Stimulated activated CD4-positive, alpha-beta T cell treated with anti-CD3 and anti-CD28 coated beads, Interleukin-1b, Interleukin-23, amount 100 ng/mL, for 1 hour (primary cell): ENCODE measurements at places on chromosomes 1 and 21.

- DNase-seq = no peak
Observed at GRCh38 chr1:229006121-229006870, 264.6 kb upstream of the RAB4A start.

DNA sequence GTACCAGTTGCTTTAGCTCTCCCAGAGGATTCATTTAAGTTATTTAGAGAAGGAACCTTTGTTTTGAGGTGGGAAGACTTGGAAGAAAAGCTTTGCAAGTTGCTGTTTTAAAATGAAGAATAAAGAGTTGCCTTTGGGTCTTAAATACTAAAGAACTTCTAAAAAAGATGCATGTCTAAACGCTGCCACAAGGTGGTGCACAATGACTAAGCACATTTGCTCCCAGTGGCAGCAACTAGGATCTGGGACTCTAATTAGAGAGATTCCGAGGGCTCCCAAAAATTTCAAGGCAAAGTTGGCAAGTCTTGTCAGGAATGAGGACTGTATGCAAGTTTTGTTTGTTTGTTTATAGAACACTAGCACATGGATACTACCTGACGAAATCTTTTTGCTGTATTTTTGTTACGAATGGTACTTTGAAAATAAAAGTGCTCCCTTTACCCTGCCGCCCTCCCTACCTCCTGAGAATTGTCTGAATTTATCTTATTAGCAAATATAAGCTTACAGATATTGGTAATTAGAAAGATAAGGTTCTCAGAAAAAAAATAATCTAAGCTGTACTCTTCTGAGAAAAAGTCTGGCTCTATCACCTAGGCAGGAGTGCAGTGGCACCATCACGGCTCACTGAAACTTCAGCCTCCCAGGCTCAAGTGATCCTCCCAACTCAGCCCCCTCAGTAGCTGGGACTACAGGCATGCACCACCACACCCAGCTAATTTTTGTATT is 121.8 kb downstream of the HFM1 start:
- peak; percentile 3 for DNase-seq

DNA sequence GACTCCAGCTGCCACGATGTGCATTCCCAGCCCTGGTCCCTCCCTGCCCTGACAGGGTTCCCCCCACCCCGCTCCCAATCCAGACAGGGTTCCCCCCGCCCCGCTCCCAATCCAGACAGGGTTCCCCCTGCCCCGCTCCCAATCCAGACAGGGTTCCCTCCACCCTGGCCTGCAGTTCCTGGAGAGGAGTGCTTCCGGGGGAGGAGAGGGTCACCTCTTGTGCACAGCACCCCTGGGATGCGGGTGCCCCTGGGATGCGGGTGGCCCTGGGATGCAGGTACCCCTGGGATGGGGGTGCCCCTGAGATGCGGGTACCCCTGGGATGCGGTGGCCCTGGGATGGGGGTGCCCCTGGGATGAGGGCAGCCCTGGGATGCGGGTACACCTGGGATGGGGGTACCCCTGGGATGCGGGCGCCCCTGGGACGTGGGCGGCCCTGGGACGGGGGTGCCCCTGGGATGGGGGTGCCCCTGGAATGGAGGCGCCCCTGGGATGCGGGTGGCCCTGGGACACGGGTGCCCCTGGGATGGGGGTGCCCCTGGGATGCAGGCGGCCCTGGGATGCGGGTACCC is 36.7 kb upstream of the SLC19A1 start:
- DNase-seq = no peak

DNA sequence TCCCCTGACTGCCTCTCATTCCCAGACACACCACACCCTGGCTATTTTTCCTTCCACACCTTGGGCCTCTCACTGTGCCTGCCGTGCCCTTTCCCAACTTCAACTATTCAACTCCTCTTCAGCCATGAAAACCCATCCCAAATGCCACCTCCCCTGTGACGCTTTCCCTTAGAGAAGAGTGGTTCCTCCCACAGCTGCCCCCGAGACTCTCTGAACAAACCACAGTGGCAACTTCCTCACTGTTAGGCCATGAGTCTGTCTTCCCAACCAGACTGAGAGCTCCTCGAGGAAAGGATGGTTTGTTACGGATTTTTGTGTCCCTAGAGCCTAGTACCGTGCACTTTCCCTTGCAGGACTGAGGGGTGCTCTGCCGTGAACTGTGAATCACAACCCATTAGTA is 59.2 kb downstream of the LRRN2 start:
- no peak for DNase-seq

- DNase-seq = no peak
Observed at GRCh38 chr1:154962156-154962749, 671 bp upstream of the PYGO2 start.

GRCh38 chr21:26715878-26716506 is 129.2 kb downstream of the ADAMTS1 start:
- no peak for DNase-seq

- no peak for DNase-seq
Observed at GRCh38 chr1:118122234-118123004, 62.6 kb downstream of the SPAG17 start.
